Activated CD4-positive, alpha-beta T cell treated with anti-CD3 and anti-CD28 coated beads, Interleukin-2, Interleukin-6, amounts not matched to agents 100 ng/mL and 50 ng/mL, durations not matched to agents 16 hours and 8 hours (primary cell): ENCODE measurements at places on chromosomes 4 and X.

- DNase-seq: no peak
These were observed 78.9 kb upstream of the SPIN4 start for GRCh38 chrX:63430026-63430425.

DNA sequence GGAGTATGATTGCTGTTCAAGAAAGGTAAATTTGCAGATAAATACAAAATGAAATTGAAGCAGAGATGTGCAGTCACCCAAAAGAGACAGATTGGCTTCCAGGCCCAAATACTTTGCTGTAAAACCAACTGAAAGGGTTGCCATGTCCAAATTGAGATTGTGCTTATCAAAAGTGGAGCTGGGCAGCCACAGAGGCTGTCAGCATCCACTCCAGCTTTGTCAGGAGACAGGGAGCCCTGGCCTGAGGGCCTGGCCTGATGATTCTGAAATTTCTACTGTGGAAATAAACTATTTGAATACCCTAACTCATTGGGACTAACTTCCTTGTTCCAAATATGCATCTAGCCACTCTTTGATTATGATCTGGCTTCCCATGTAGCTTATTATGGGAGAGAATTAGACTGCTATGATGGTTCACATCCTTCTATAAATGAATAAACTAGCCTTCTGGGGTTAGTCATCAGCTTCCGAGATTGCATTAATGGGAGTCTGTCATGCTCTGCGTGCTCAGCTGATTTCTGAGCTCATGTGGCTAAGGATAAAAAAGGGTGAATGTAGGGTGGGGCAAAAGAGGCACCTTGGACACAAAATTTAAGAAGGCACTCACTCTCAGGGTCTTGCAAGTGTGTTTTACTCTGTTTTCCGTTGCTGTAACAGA, 48.2 kb downstream of the SLC34A2 start:
- DNase-seq: no peak

DNA sequence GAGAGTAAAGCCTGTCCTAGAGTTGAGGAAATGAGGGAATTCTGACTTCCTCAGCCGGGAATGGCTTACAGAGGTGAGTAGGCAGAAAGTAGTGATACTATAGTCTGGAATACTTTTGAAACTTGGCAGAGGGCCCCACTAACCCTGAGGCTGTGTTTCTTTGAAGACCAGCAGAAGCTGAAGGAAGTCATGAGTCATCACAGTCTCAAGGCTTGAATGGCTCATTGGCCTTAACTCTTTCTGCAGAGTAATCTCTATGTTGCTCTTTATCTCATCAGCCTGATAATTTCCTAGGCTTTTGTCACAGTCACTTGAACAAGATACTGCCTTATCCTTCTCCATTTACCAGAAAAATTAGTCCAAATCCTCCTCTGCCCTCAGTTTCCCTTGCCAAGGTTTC, 80.8 kb downstream of the ANKRD50 start:
- peak; percentile 36 for DNase-seq

- DNase-seq: no peak
These were observed 967.2 kb downstream of the TRAM1L1 start for GRCh38 chr4:116118221-116118620.

- DNase-seq: no peak
These were observed 264.6 kb downstream of the SNCA start for GRCh38 chr4:89572224-89572858.

DNA sequence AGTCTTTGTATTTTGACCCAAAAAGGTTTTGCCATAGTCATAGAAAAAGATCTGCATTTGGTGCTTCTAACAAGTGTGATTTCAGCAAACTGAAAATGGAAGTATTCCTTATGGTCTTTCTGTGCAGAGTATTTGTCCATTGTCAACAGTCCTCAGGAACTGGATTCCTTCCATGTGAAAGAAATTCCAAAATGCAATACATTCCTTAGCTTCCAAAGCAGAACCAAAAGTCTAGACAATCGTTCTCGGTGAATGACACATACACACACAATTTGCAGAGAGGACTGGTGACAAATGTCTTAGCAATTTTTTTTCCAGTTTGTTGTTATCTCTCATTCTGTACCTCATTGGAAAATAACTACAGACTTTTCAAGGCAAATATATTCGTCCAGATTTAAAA, 562.2 kb upstream of the SLIT2 start:
- no peak for DNase-seq

GRCh38 chrX:110847334-110847733, 51.7 kb upstream of the CHRDL1 start:
- DNase-seq: peak; percentile 68

DNA sequence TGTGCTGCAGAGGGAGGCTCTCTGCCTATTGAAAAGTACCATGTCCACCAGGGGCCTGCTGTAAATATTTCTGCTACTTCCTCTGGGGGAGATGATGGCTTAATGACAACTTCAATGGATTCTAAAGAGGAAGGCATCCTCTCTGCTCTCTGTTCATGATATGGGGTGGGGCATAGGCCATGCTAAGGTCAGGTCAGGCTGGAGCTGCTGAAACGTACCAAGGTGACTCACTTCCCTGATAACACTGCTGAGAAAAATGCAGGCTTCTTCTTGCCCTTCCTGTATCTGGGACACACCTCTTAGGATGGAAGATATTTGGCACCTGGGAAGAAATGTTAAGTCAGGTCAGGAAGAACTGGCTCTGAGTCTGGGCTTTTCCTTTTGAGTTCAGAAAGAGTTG, 31.5 kb downstream of the HS3ST1 start:
- DNase-seq: no peak
